Stimulated activated CD4-positive, alpha-beta T cell treated with anti-CD3 and anti-CD28 coated beads, Interleukin-4, amount 100 ng/mL, for 1 hour (primary cell): ENCODE measurements at places on chromosomes 2 and 18.

DNA sequence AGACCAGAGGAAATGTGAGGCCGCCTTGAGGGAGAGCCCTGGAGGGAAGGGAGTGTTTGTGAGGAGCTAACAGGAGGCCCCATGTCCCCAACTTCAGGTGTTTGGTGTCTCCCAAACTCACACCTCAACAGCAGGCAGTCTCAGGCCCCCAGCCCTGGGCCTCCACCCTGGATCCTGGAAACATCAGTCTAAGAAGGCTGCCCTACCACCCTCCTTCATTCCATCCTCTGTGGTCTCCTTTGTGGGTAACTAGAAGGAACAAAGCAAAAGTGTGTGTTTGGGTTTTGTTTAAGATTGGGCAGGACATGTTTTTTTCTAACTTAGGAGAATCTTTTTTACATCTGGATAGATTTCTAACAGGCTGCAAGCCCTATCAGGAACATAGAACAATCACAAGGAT is 404.3 kb downstream of the BCL11A start:
- no peak for DNase-seq

- no peak for DNase-seq
Measured at GRCh38 chr2:195711478-195711877, 54.5 kb downstream of the SLC39A10 start.

GRCh38 chr18:66344227-66344626 is 259.7 kb downstream of the CDH19 start:
- no peak for DNase-seq

GRCh38 chr2:234172066-234172465 is 121.6 kb downstream of the SPP2 start:
- DNase-seq = no peak

DNA sequence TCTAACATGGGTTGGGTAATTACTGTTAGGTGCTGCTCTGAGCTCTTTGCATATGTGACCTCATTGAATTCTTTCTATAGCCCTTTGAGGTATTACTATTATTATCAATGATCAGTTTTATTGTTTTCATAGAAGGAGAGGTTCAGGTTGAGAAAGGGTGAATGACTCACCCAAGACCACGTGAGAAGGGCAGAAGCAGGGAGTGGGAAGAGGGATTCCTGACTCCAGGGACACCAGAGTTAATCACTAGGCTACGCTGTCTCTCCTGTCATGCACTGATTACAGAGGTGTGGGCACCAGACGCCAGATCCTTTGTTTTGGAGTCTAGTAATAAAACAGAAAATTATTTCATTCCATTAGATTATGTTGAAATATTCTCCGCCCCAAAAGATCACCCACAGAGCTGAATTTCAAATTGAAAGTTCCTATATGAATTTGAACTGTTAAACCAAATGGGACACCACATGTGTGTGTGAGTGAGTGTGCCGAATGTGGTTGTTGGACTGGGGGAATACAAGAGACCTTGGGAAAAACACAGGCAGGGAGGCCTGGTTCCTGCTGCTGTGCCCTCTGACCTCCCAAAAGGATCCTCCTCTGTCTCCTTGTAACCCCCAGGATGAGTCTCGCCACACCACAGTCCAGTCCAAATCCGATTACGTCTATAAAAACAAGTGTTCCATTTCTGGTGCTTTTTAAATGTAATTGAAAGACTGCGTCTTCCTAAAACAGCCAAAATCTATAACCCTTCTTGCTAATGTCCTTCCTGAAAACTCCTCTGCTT is 215.4 kb downstream of the ZNF521 start:
- DNase-seq = no peak

DNA sequence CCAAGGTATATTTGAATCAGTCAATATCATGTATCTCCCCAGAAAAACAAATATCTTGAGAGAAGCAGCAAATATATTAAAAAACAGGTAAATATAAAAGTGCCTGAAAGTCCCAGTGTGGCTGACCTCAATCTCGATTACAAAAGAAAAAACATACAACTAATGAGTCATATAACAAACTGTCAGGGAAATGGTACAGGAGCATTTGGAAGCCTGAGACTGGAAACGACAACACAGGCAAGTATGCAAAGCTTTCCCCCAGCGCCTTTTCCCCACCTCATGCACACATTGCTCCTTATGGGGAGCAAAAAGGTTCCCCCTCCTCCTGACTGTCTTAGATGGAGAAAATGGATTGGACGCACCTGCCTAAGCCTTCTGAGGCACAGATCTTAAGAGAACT is 230.7 kb downstream of the TMX3 start:
- no peak for DNase-seq

DNA sequence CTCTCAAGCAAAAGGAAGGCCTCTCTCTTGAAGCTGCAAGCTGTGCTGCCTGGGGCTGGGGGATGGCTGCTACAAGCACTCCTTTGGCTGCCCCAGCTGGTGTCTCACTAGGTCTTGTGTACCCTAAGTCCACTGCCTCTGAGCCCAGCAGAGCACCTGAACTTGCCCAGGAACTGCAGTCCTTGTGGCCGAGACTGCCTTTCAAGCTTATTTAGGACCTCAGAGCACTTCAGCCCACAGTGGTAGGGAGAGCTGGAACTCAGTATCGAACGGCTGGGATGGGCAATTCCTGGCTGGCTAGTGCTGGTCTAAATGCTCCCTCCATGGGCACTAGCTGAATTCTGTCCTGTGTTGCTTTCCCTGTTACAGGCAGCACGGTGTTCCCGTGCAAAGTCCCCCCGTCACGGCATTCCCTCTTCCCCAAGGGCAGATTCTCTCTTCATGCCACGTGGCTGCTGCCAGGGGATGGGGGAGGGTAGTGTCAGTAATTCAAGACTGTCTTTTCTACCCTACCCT is 25.9 kb downstream of the STPG4 start:
- no peak for DNase-seq

GRCh38 chr2:240603846-240604245 is 17.3 kb downstream of the CAPN10 start:
- no peak for DNase-seq

GRCh38 chr2:122255924-122256323 is 500.5 kb downstream of the TSN start:
- no peak for DNase-seq

DNA sequence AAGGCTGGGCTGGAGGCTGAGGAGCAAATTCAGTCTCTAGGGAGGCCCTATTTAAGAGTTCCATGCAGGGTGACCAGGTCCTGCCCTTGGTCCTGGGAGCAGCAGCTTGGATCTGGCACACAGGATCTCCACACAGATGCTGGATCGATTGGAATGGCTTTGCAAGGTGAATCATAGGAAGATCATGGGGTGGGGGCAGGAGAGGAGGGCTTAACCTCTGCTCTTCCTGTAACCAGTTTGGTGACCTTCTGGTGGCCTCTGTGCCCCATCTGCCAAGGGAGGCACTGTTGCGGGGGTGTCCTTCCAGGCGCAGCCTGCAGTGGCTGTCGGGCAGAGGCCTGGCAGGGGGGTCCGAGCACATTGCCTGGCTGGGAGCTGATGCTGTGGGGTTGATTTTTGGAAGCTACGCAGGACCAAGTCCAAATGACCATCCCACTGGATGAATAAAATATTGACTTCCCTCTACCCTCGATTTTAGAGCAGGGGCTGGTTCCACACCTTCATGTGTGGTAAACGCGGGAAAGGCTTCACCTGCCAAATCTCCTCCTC is 79.7 kb downstream of the EDAR start:
- DNase-seq = no peak

DNA sequence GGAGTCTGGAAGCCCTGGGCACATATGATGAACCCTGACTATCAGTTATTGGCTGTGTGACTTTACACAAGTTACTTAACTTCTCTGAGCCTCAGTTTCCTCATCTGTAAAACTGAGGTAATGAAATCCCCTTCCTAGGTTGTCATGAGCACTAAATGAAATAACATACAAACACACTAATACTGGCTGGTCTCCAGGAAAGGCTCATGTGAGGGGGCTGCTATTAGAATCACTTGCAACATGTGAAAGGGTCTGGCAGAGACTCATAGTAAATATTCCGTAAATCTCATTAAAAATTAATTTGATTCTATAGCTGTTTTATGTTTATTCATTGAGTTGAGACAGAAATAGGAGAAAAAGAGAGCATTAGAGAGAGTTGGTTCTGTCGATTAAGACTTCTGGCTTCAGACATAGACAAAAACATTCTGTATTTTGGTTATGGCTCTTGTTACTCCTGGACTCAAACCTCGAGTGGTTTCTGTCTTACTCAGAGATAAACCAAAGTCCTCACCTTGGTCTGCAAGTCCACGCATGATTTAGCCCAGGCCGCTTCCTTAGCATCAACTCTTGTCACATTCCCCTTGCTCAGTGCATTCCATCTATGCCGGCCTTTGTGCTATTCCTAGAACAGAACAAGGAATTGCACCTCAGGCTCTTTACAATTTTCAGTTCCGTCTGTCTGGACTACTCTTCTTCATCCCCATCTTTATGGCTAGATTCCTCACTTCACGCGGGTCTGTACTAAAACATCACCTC is 139.1 kb downstream of the NXPH2 start:
- DNase-seq = no peak
